ENCODE measurements at places on chromosomes 4 and X.
A peak's percentile ranks its signal among the peaks of the same experiment; 100 is the strongest.

DNA sequence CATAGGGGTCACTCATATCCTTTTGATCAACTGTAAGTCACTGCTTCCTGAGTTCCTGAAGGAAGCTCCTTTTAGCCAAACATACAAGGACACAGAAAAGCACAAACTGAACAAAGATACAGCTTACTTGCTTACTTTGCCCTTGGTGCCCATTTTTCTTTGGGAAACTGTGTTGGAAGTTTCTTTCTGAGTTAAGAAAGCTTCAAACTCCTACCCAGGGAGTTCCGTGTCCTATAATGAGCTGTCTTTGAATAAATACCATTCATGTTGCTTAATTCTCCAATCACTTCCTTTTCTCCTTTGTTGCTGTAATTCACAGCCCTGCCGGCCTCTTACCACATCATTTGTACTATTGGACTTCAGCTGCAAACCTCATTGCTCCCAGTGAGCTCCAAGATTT, at the start of gene ADH4:
Gene ADH4, minus strand, starts transcription at position 228 of the 400 bp plus-strand sequence. Its CDS starts 75 bp downstream, at position 153.
- no peak for DNase-seq

DNA sequence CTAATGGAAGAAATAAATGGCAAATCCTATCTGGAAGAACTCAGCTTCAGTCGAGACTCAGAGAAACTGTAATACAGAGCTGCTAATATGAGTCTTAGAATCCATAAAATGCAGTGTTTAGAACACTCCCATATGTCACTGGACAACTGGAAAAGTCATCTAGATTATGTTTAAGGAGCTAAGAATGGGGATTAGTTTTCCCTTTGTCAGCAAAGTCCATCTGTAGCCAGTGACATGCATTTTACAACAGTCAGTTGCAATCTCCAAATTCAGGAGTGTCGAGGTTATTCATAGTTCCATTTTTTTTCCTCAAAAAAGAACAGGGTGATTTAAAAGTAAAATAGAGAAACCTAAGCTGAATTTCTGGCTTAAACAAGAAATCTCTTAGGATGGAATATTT, 516.6 kb upstream of the GALNT7 start:
- DNase-seq = no peak

DNA sequence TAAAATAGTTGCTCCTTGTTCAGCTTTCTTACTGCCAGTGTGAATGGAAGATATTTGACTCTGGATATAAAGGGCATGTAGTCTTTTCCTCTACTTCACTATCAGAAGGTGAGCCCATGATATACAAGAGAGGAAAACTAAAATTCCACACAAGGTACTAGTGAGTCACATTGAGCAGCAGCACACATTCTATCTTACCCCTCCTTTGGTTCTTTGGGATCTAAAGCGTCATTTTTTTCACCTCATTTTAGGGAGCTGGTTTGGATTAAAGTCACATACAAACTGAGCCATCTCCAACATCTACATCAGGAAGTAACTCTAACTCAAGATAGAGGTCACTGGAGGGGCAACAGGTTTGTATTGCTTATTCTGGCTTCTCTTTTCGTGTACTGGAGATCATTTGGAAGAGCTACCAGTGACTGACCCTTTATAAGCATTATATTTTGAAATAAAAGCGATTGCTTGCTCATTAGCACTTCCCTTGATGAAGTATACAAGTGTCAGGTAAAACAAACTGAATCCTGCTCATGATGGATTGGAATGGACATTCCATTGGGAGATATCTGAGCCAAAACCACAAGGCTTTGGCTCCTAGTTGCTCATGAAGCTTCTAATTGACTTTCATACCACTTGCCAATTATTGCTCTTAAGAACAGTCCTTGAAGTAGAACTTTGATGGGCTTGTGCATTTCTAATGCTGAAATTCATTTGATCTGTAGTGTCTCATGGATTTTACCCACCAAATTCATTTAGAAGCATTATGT, 124.1 kb downstream of the SPCS3 start:
- DNase-seq = no peak

DNA sequence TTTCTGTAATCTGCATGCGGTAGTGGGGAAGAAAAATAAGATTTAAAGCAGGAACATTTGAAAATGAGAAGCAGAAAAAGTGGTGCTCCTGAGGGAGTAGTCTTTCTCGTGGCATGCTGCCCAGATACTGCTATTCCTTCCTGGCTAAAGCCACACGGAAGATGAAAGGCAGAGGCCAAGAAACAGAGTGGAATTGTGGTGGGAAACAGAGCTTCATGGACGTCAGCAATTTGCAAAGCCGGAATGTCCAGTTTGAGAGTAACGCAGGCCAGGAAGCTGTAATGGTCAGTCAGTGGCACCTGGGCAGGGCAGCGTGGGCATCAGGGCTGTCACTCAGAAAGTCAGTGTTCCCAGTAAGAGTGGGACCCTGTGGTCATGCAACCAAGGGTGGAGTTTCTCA, 63.7 kb upstream of the FMR1 start:
- no peak for DNase-seq

DNA sequence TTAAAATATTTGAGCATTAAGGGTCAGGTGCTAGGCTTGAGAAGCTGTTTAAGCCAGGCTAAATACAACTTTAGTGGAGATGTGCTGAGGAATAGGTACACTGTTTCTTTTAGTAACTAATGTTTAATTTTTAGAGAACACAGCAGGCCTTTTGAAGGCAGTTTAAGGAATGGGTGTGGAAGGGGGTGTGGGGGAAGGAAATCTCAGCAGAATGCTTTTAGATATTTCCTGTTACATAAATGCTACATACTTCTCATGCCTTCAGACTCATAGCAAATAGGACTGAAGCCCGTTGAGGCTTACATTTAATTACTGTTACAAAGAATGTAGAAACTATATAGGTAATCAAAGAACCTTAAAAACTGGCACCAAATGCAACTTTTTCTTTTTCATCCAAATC, 66.3 kb downstream of the WWC2 start:
- no peak for DNase-seq

DNA sequence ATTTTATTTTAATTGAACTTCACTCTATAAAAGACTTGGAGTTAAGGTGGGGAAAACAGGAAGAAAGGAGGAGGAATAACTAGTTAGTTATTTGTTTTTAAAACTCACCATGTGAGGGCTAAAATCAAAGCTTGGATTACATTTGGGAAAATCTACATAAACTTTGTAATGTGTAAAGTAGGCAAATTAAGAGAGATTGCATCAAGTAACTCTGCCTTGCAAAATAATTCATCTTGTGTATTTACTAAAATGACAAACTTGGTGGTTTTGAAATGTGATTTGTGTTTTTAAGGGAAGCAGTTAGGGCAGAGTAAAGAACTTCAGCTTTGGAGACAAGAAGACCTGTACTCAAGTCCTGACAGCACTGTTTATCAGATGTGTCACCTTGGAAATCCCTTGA, 43.3 kb upstream of the RASSF6 start:
- no peak for DNase-seq

DNA sequence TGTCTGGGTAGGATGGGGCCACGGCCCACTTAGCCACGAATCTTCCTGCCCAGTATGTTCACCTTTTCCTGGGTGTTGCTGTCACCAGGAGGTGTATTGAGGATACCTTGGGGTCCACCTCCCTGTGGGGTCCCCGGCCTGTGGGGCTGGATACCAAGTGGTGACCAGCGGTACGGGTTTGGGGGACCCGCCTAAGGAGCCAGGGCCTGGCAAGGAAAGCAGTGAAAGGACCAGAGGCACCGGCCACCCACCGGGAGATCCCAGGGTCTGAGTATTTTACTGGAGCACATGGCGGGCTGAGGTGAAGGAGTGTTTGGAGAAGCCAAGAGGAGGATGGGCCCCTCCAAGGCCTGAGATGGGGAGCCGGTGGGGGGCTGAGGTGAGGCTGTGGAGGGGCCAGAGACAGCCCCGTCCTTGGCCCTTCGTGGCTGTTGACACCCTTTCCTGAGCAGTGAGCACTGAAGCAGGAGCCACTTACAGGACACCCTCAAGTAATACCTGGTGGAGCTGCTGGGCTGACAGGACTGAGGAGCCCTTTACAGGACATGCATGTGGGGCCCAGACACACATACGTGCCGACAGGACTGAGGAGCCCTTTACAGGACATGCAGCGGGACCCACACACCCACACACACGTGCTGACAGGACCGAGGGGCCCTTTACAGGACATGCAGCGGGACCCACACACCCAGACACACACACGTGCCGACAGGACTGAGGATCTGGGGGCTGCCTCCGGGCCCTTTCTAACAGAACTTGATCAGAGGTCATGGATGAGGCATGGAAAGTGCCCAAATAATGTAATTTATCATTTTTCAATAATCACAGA, 38.4 kb downstream of the TMEM271 start:
- no peak for DNase-seq

DNA sequence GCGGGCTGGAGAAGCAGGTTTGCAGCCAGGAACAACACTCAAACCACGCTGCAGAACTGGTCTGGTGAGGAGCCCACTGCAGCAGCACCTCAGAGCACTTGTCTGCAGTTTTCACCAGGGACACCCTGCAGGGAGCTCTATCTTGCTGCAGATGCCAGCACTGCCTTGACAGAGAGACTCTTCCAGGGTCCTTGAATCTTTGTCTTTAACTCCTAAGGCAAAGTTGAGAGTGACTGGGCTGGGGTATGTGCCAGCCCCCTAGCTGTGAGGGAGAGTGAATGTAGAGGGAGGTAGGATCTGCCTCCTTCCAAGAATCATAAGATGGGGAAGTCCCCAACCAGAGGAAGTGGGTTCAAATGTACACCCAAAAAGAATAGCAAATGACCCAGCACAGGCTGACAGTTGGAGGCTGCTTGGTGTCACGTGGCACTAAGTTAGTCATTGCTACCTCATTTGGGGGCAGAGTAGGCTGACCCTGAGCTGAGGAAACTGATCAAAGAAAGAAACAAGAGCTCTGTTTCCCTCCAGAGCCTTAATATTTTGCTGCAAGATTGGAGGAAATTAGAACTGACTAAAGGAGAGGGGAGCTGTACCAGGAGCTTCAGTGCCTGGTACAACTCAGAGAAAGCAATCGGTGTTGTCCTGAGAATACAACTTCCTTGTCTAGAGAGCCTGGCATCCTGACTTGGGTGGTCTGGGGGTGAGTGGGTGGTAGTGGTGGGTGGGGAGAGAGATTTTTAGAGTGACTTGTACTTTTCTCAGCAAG, 28.2 kb upstream of the HUWE1 start:
- peak; percentile 81 for DNase-seq

DNA sequence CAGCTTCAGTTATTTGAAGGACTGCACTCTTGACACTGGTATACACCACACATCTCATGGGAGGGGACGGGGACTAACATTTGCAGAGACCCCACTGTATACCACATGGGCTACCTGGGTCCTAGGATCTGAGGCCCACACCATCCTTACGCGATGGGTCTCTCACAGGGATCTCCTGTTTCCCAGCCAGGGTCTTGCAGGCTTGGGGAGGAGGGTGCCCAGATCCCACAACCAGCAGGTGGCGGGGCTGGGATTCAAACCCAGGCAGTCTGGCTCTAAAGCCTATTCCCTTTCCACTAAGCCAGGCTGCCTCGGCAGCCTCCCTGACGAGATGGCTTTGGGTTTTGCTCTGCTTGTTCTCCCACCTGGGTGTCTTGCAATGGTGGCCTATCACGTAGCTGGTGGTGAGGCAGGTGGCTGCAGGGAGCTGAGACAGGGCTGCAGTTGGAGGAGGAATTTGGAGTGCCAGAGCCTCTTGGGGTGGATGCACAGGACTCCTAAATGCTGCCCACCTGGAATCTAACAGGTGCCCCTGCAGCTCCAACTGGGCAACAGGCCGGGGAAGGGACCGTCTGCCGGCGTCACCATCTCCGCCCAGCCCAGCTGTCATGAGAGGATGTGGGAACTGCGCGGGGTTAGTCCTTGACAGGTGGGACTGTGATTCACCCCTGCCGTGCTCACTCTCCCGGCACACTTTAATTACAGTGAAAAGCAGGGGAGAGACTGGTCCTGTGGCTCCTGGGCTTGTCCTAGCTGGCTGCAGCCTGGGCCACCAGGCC, 110.7 kb downstream of the PSAPL1 start:
- DNase-seq = no peak

DNA sequence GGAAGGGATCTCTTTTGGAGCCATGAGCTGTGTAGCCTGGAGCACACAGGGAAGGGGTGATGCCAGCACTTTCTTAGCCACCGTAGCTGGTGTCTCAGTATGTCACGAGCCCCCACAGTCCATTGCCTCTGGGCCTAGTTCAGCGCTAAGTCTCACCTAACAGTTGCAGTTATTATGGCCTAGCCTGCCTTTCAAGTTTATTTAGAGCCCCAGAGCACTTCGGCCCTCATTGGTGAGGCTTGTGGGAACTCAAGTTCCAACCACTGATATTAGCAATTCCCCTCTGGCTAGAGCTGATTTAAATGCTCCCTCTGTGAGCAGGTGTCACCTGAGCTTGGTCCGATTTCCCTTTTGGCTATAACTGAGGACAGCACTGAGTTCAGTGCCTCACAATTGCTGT, 388.4 kb upstream of the MAOA start:
- no peak for DNase-seq

GRCh38 chr4:40202474-40202873, 5.6 kb downstream of the RHOH start:
- no peak for DNase-seq

DNA sequence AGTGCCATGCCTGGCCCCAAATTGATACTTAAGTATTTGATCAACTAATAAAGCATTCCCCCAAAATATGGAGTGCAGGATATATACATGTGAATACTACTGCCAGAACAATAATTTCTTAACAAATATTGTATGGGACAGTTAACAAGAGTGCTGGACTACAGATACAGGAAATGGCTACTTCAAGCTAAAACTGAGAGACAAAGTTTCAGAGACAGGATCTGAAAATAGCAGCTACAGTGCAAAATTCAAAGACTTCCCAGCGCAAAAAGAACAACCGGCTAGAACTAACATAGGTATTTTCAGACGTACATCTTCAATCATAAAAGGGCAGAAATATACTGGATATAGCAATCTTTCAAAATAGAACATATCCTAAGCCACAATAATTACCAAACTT, 6.3 kb downstream of the ATRX start:
- no peak for DNase-seq

Data from CD4-positive, alpha-beta T cell treated with Interleukin-15 for 4 hours (primary cell).